ENCODE measurements at places on chromosomes 6 and 20.

DNA sequence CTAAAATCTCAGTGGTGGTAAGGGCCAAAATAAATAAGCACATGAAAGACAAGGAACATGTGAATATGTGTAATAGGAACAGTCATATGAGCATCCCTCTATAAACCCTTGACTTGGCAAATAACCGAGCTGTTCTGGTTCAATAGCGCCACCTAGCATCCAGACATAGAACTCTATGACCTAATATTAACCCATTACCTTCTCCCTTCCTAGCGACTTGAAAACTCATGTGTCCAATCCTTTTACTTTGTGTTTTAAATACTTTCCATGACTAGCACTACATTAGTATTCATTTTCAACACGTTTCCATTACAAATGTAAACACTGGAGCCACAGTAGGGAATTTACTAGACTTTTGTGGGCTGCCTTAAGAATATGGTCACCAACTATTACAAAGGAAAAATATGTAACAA lies 279.7 kb downstream of the UST start:
- DNase-seq = no peak

- DNase-seq = no peak
These were observed 52.1 kb upstream of the DSP start for GRCh38 chr6:7489376-7489775.

GRCh38 chr20:61346996-61347395 lies 94.9 kb downstream of the CDH4 start:
- DNase-seq = no peak

- no peak for DNase-seq
These were observed 7.1 kb upstream of the UST start for GRCh38 chr6:148739822-148740128.

GRCh38 chr6:47160702-47161101 lies 118.6 kb upstream of the ADGRF1 start:
- DNase-seq = no peak

GRCh38 chr20:39268981-39269461 lies 306.9 kb downstream of the DHX35 start:
- peak; percentile 1 for DNase-seq

DNA sequence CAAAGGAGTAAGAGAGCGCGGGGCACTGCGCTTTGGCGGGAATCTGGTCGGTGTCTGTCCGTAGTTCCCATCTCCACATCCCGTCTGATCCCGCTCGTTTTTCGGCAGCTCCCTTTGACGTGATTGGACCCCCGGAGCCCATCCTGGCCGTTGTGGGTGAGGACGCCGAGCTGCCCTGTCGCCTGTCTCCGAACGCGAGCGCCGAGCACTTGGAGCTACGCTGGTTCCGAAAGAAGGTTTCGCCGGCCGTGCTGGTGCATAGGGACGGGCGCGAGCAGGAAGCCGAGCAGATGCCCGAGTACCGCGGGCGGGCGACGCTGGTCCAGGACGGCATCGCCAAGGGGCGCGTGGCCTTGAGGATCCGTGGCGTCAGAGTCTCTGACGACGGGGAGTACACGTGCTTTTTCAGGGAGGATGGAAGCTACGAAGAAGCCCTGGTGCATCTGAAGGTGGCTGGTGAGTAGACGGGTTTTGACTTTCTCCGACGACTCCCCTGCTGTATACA lies 1.4 kb downstream of the BTN1A1 start:
- no peak for DNase-seq
